ENCODE measurements at places on chromosomes 6 and 20. TPM values are rescaled to one million over a fixed set of nuclear protein-coding genes. Genes with fewer than 3 reads are reported as not detected.

Gene ADGRF1
- not detected for total RNA-seq

Gene RIPOR2
- 0.42 TPM for total RNA-seq

Gene TREML2
- not detected for total RNA-seq

Gene RIMS4
- total RNA-seq: not detected

Gene RAD21L1
- 0.59 TPM for total RNA-seq

Gene MARCKS
- 194 TPM for total RNA-seq

Gene ZNF165
- 0.30 TPM for total RNA-seq

Gene TBXT
- not detected for total RNA-seq

Gene FAM217A
- not detected for total RNA-seq

Gene ANKRD6
- total RNA-seq: 3.9 TPM

Gene MCCD1
- total RNA-seq: not detected

Gene C20orf141
- total RNA-seq: not detected

Gene HAO1
- total RNA-seq: not detected

Gene AGER
- total RNA-seq: not detected

Gene TUBB2A
- total RNA-seq: 172 TPM

Gene ROS1
- 0.30 TPM for total RNA-seq

Gene HLA-DMB
- not detected for total RNA-seq

Gene SMOC2
- not detected for total RNA-seq

Gene CCN2
- total RNA-seq: 176 TPM

Gene PPP1R11
- total RNA-seq: 17.2 TPM

Gene CCNC
- 48.2 TPM for total RNA-seq

Gene NR2E1
- not detected for total RNA-seq

Gene FAM229B
- 14.0 TPM for total RNA-seq

Gene EPPIN
- not detected for total RNA-seq

Data from smooth muscle cell of the umbilical artery (primary cell).